ENCODE measurements at places on chromosomes 6 and 20.
A peak's percentile ranks its signal among the peaks of the same experiment; 100 is the strongest.

- no peak for DNase-seq
Measured at GRCh38 chr6:119073307-119074051, 5.0 kb downstream of the FAM184A start.

DNA sequence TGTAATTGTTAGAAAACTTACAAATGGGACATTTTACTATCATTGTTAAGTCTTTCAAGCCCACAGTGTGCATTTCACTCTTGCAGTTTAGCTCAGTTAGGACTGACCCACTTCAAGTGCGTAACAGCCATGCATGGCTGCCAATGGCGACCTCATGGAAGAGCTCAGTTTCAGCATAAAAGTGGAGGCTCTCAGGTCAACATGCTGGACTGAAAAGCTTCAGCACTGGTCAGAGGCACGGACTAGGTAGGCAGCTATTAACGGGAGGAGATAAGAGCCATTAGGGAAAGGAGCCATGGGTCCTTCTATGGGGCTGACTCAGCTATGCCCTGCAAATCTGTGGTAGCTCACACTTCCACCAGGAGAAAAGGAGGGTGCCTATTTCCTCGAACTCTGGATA is 101.8 kb downstream of the TTLL2 start:
- no peak for DNase-seq

DNA sequence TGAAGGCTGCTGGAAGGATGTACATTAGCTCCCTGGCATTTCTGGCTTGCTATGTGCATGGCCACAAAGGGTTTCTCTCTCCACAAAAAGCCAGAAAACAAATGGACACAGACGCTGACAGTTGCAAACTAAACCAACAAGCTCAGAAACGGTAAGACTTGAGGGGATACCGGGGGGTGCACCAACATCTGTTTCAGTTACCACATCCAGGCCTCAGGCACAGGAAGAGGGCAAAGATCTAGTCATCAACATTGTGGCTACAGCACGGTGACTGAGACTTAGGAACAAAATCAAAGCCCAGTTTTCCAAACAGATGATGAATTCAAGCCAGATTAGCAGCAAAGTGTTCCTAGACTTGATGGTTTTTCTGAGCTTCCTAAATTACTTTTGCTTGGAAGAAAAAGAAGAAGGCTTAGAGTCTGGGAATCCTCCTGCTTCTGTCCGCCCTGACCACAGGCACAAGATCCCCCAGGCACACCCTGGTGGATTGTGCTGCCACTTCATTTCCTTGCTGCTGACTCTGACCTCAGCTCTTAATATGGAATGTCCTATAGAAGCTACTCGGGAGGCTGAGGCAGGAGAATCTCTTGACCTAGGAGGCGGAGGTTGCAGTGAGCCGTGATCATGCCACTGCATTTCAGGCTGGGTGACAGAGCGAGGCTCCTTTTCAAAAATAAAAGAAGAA is 54.2 kb upstream of the ADGRF1 start:
- no peak for DNase-seq

GRCh38 chr6:21352131-21352530 is 241.4 kb upstream of the SOX4 start:
- DNase-seq: no peak

GRCh38 chr20:60727425-60727824 is 524.6 kb upstream of the CDH4 start:
- DNase-seq: no peak

DNA sequence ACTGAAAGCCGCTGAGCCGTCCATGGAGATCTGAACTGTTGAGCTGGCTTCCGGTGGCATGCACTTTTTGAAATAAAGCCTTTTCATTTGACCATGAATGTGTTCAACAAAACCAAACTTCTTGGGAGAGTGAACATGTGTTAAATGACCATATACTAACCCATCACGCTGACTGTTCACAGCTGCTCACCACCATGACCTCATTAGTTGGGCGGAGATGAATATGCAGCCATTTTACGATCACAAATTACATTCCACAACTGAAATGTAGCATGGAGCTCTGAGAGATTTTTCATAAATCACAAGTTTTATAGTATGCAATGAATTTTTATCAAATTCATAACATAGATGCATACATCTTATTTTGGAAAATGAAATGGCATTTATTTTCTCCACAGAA is 4.2 kb downstream of the RAMACL start:
- no peak for DNase-seq

- DNase-seq: no peak
Measured at GRCh38 chr6:25934735-25935313, 4.3 kb upstream of the SLC17A2 start.

DNA sequence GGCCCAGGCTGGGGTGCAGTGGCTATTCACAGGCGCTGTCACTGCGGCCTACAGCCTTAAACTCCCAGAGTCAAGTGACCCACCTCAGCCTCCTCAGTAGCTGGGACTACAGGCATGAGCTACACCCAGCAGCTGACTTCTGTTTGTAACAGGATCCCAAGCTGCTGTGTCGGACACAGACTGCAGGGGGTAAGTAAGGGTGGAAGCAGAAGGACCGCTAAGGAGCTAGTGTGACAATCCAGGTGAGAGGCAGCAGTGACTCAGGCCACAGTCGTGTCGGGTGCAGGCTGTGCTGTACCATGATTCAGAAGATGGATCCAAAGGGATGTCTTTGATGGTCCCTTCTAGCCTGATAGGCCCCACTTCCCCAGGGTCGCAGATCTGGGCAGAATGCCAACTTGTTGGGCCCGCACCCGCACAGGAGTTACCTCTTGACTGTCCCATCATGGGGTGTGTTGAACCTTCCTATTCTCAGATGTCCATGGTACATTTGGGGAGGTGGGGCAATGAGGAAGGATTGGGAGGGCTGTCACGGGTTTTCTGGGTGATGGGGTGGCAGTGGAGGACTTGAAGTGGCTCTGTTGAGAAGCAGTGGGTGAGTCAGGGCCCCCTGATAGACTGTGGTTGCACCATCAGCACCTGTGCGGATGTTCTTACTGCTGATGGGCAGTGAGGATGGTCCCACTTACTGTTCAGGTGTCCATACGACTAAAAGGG is 25.3 kb downstream of the AAR2 start:
- no peak for DNase-seq

DNA sequence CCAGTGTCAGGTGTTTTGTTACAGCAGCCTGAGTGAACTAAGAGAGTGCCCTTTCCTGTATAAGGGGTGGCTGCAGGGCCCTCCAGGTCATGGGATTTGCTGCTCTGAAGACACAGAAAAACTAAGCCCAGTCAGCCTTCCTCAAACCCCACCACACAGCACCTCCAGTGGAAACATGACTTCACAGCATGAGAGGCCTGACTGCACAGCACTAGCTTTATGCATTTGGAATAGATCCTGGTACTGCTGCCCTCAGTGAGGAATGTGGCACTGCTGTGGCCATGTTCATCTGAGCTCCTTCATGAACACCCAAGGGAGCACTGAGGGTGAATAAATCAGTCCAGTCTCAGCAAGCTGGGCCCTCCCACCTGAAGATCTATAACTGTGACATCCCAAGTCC is 296.1 kb upstream of the FOXQ1 start:
- DNase-seq: no peak

GRCh38 chr6:2433711-2434110 is 188.3 kb upstream of the GMDS start:
- no peak for DNase-seq

DNA sequence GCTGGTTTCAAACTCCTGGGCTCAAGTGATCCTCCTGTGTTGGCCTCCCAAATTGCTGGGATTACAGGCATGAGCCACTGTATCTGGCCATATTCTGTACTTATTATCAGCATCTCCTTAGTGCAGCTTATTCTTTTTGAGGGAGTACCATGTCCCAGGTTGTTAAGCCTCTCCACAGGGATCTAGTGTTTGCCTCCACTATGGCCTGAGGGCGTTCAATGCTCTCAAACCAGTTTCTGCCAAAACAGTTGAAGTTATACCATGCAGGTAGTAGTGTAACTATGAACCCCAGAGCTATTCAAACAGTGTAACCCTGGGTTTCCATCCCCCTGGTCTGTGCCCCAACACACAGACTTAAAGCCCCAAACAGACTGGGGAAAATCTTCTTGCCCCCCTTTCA is 81.7 kb downstream of the BACH2 start:
- no peak for DNase-seq

DNA sequence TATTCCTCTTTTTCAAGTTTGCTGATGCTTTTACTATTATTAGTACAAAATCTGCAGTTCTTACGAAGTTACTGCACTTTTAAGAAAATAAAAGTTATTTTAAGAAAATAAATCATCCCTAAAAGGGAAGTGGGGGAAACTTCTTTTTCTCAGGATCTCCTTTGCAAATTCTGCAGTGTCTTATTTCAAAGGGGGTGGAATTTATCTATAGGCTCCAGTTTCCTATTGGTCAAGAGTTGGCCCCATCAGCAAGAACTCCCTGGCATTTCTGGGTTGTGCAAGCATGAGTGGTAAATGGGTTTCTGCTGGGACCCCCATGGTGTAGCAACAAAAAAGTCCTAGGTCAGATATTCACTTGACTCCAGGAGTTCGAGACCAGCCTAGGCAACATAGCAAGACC is 136.3 kb upstream of the PRDM1 start:
- no peak for DNase-seq

DNA sequence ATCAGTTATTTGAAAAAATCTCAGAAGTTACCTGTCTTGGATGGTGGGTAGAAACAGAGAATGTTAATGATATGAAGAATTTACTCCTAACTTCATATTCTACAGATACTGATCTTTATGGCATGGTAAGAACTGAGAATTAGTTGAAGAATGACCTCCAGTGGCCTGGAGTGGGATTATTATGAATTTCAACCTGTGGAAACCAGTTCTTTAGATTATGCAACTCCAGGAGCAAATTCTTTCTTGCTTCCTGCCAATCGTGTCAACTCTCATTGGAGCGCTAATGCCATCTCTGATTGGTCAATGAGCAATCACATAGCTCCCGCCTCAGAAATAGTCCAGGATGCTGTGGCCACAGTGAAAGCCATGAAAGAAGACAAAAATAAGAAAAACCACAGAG is 40.6 kb downstream of the LYRM2 start:
- no peak for DNase-seq

DNA sequence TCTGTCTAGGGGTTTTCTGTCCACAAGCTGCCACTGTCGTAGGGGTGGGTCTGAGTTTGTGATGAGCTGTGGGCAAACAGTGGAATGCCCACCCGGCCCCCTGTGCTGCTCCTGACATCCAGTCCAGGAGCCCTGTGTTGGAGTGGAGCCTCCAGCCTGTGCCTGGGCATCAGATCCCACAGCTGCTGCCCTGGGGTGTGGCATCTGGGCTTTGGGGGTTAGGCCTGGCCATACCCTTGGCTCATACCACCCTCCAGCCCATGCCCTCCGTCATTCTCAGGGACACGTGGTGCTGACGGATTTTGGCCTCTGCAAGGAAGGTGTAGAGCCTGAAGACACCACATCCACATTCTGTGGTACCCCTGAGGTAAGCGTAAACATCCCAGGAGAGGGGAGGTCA is 12.9 kb downstream of the SGK2 start:
- DNase-seq: no peak

DNA sequence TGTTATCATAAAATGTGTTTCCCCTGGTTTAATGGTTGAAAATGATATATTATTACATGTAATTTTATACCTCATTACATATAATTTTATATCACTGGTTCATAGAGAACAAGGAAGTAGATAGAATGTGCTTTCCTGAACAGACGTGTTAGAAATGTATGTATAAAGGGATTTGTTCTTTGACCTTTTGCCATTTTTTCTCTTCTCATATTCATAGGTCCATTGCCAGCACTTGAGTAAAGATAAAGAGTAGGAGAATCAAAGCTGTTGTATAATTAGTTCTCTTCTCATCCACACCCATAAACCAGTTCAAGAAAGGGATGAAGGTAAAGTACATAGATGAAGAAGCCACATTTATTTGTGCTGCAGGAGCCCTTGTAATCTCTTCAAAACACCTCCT is 46.7 kb downstream of the RNF217 start:
- DNase-seq: no peak

GRCh38 chr20:39253051-39253755 is 291.1 kb downstream of the DHX35 start:
- DNase-seq: peak; percentile 8

Data from NCI-H1092 (cell line).